ENCODE measurements at places on chromosomes 7 and 10.

DNA sequence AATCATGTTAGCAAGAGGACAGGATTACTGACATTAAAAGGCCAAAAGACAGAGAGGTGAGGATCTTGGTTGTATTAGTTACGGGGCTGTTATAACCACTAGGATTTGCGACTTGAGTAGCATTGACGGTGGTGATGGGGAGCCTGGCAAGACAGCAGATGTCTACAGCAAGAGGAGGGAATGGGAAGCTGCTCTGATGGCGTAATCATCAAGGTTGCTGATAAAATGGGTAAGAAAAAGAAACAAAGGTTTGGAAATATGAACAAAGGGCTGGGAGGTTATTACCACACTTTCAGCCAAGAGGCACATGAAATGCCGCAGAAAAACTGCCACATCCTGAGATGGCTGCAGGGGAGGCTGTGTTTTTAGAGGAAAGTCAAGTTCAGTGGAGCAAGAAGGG is 33.9 kb downstream of the TMEM229A start:
- no peak for DNase-seq

DNA sequence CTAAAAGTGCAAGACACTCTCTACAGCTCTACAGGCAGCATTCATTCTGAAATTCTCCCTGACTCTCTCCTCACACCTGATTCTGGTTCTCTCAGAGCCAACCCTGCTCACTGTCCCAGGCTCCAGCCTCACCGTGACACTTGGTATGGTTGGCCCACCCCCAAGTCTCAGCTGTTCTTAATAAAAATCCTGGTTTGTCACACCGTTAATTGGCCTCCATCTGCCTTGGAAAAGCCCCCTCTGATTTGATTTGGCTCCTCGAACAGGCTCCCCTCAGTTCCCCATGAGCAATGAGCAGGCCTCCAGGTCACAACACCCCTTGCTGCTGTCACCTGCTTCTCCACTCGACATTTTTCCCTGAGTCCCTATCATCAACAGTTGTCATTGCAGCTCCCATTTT is 507.3 kb upstream of the AUTS2 start:
- DNase-seq, result no peak

- DNase-seq, result no peak
Measured at GRCh38 chr7:139722604-139723003, 55.2 kb downstream of the HIPK2 start.

- no peak for DNase-seq
Measured at GRCh38 chr7:42319631-42320030, 82.6 kb upstream of the GLI3 start.

GRCh38 chr7:130875-131780 is 61.2 kb upstream of the FAM20C start:
- DNase-seq, result no peak

- DNase-seq, result no peak
Measured at GRCh38 chr10:78957471-78958039, 111.2 kb upstream of the ZMIZ1 start.

- DNase-seq, result no peak
Measured at GRCh38 chr7:36916619-36917018, 192.3 kb upstream of the AOAH start.

GRCh38 chr7:4641091-4641666 is 40.9 kb upstream of the FOXK1 start:
- DNase-seq, result no peak

DNA sequence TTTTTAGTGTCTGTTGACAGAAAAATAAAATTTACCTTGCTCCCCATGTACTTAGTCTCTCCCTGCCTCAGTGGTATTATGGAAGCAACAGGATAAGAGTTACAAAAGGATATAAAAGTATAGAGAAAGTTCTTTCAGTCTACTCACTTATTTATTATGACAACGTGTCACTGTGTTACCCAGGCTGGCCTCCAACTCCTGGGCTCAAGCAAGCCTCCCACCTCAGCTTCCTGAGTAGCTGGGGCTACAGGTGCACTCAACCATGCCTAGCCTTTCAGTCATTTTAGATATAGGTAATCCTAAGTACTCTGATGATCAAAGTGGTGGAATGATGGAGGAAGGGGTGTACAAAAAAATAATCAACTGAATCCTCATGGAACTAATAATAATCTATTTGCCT is 215.2 kb upstream of the MKLN1 start:
- DNase-seq, result no peak

- DNase-seq, result no peak
Measured at GRCh38 chr7:138813945-138814344, 15.9 kb upstream of the ATP6V0A4 start.

DNA sequence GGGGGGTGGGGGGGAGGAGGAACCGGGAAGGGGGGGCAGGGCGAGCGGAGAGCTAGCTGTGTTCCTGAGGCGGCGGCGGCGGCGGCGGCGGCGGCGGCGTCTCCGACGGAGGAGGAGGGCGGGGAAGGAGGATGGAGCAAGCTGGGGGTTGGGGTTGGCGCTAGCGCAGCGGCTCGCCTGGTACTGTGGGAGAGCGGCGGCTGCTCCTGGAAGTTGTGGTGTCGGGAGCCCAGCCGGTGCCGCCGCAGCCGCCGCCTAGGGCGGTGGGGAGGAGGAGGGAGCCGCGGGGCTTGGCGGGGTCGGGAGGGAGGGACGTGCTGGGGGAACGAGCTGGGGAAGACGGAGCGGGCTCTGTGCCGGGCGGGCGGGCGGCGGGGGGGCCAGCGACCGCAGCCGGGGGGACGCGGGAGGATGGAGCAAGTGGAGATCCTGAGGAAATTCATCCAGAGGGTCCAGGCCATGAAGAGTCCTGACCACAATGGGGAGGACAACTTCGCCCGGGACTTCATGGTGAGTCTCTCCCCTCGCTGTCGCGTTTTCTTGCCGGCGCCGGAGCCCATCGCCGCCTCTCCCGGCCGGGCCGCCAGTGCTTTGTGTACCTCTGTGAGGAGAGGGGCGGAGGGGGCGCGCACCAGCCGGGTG is at the start of gene PTPN12:
Gene PTPN12 (plus strand): TSS at position 160 of the 642 bp plus-strand sequence. CDS start 252 bp downstream, at position 412.
- peak; percentile 53 for DNase-seq

GRCh38 chr7:51980313-51980712 is 663.7 kb upstream of the COBL start:
- no peak for DNase-seq

DNA sequence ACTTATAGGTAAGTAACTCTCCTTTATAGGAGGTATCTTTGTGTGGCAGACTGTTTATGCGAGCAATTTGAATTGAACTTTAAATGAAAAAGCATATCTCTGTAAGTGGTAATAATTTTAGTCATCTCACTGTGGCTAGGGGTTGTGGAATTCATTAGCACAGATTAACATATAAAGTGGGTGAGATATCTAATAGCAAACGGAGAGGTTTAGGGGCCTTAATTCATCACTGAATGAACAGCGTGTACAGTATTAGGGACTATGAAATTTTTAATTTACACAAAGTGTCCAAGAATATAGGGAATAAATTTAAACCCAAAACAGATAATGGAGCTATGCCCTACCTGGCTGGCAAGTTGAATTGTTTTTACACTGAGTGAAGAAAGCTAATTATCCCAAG is 15.7 kb upstream of the FAM204A start:
- DNase-seq, result no peak

GRCh38 chr10:49157229-49157628 is 23.4 kb upstream of the FAM170B start:
- no peak for DNase-seq

DNA sequence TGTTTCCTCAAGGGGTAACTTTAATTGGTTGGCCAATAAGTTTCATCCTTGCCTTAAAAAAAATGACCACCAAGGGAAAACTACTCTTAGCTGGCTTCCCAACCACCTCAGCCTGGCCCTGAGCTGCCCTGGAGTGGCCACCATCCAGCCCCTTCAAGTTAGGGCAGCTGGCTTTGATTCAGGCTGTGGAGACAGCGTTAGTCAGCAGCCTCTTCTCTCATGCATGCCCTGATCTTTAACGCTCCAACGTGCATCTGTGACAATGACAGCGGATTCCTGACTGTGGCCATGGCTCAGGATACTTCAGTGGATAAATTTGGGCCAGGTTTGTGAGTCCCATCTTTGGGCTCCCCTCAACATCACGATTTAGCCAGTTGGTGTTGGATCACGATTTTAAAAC is 111.6 kb downstream of the RBM20 start:
- DNase-seq, result no peak

- no peak for DNase-seq
Measured at GRCh38 chr10:112475575-112476218, 28.7 kb downstream of the VTI1A start.

DNA sequence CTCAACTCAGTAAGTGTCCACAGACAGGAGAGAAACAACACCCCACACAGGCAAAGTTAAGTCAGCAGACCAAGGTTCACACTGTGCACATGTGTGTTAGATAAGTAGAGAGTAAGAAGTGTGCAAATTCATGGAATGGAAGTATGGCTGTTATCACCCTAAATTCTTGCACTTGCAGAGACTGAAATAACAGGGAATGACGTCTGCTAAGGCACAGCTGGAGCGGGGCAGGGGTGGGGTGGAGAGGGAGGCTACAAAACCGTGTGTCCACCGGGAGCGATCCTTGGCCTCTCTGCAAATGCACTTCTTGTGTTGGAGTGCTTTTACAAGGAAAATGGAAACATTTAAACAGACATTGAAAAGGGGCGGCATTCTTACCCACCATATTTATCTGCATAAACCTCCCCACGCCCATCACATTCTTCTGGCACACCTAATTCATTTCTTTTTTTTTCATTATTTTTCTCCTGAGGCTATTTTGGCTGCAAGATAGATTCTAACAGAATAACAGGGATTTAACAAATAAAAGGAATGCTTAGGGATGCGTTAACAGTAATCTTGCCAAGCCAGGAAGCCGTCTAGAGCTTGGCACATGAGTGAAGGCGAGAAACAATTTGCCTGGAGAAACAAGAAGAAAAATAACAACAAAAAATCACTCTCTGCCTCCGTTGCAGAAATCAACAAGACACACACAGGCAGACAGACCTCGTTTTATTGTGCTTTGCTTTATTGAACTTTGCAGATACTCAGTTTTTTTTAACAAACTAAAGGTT is 30.1 kb downstream of the TNS3 start:
- no peak for DNase-seq

DNA sequence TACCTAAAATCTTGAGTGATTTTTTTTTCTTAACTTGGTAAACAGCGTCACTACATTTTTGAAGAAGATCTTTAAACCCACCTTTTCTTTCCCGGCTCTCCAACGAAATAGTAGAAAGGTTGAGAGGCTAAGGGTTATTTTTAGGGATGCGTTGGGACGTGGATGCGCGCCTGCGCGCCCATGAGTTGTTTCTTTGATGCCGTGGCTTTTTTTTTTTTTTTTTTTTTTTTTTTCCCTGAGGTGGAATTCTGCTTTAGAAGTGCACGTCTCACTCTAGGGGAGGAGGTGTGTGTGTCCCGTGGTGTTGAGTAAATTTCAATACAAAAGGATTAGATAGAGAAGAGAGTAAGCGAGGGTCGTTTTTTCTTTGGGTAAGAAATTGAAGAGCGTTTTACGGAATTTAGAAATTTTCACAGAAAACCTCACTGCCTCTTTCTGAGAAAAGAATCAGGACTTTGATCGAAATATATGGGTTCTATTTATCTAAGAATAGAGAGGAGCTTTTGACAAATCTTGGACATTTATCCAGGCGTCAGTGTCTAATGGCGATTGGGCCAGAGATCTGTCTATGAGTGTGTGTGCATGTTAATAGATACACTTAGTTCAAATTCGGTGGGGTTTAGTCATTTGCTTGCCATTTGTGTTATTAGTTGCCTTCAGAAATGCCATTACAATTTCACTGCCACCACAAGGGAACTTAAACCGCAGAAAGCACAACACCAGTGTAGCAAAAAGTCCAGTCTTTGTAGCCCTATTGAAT is 1.2 kb upstream of the SP8 start:
- DNase-seq, result no peak

DNA sequence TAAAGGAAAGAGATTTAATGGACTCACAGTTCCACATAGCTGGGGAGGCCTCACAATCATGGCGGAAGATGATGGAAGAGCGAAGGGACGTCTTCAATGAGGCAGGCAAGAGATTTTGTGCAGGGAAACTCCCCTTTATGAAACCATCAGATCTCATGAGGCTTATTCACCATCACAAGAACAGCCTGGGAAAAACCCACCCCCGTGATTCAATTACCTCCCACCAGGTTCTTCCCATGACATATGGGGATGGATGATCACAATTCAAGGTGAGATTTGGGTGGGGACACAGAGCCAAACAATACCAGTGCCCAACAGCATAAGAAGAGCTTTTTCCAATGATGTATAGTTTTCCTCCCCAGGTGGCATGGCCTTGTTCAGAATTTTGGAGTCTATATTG is 11.2 kb upstream of the C7orf33 start:
- DNase-seq, result no peak

- DNase-seq, result no peak
Measured at GRCh38 chr10:31422634-31423033, 103.6 kb downstream of the ZEB1 start.

DNA sequence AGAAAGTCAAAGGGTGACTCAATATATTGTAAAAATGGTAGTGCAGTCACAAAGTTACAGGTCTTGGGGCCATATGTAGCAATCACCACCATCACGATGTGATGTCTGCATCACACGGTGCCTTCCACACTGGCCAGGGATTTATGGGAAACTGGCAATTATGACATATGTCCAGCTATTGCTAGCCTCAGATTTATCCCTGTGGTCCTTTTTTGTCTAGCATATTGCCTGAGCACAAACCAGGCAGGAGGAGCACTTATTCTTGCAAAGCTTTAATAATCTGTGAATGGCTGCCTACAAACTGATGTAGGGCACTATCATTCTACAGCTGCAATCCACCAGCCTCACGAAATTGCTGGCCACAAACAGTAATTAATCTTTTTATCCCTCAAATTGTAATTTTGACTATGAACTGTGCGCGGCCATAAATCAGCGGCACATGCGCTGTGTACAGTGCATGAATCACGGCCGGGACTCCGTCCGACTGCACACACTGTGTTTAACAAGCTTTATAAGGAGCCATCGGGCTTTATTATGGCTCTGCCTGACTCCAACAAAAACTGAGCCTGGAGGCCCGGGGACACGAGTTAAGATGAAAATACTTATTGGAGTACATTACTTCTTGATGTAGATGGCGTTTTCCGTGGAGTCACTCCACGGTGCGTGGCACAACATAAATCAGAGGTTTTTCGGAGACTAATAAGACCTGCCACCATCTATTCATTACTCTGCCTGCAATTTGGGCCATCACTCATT is 115.2 kb downstream of the EBF3 start:
- no peak for DNase-seq

- DNase-seq, result no peak
Measured at GRCh38 chr10:6275022-6275997, 72.6 kb downstream of the PFKFB3 start.
